ENCODE measurements at places on chromosomes 4 and X. TPM values are rescaled to one million over a fixed set of nuclear protein-coding genes. Genes with fewer than 3 reads are reported as not detected.

Gene CSN1S1
- total RNA-seq, result not detected

Gene CASP3
- 21.0 TPM for total RNA-seq

Gene FRG2
- total RNA-seq, result not detected

Gene SLC7A11
- total RNA-seq, result 18.7 TPM

Gene AKAP17A
- 38.0 TPM for total RNA-seq

Gene CCDC158
- total RNA-seq, result not detected

Data from A549 treated with AZD2906 at 1 μM for 4 hours (cell line).